A375 (cell line): ENCODE measurements at places on chromosomes 11 and 22. TPM values are rescaled to one million over a fixed set of nuclear protein-coding genes. Genes with fewer than 3 reads are reported as not detected.

Gene CCDC88B
- 4.1 and 5.9 TPM in 2 replicates for total RNA-seq

Gene DDIAS
- total RNA-seq, result 5.3 and 6.0 TPM in 2 replicates

Gene OR11H1
- not detected in 2 replicates for total RNA-seq

Gene IL18
- 1.2 and 3.5 TPM in 2 replicates for total RNA-seq

Gene PPFIA1
- 38.6 and 49.6 TPM in 2 replicates for total RNA-seq

Gene CASP1
- total RNA-seq, result not detected in 2 replicates

Gene PATE2
- 0.87 TPM in 1 of 2 replicates, not detected in the other for total RNA-seq

Gene GGTLC3
- total RNA-seq, result not detected in 2 replicates

Gene RGL4
- not detected in 2 replicates for total RNA-seq

Gene JRKL
- 6.0 and 7.5 TPM in 2 replicates for total RNA-seq

Gene RHOD
- not detected in 2 replicates for total RNA-seq

Gene RAG2
- total RNA-seq, result not detected in 2 replicates

Gene SCGB2A2
- not detected in 2 replicates for total RNA-seq

Gene MEI1
- total RNA-seq, result 0.11 TPM in 1 of 2 replicates, not detected in the other

Gene FEN1
- total RNA-seq, result 112 and 115 TPM in 2 replicates

Gene MS4A4A
- total RNA-seq, result not detected in 2 replicates

Gene MMP26
- total RNA-seq, result not detected in 2 replicates

Gene DCHS1
- 0.90 and 1.1 TPM in 2 replicates for total RNA-seq

Gene NAALAD2
- 1.1 and 2.0 TPM in 2 replicates for total RNA-seq

Gene NOL12
- total RNA-seq, result 52.5 and 60.5 TPM in 2 replicates

Gene TNNI2
- total RNA-seq, result not detected in 2 replicates

Gene MS4A6A
- not detected in 2 replicates for total RNA-seq

Gene GPHA2
- not detected in 2 replicates for total RNA-seq

Gene OR51B5
- 15.1 and 23.2 TPM in 2 replicates for total RNA-seq

Gene PGA5
- not detected in 2 replicates for total RNA-seq

Gene TESMIN
- total RNA-seq, result 4.0 and 6.6 TPM in 2 replicates

Gene DUSP18
- total RNA-seq, result 2.3 and 5.5 TPM in 2 replicates

Gene NRGN
- total RNA-seq, result 6.6 and 13.4 TPM in 2 replicates

Gene NXPE2
- total RNA-seq, result not detected in 2 replicates
